ENCODE measurements at places on chromosomes 3 and 15.

GRCh38 chr3:169144731-169145130 lies 518.8 kb downstream of the MECOM start:
- DNase-seq = no peak

- no peak for DNase-seq
Observed at GRCh38 chr3:110576960-110577359, 494.7 kb upstream of the NECTIN3 start.

DNA sequence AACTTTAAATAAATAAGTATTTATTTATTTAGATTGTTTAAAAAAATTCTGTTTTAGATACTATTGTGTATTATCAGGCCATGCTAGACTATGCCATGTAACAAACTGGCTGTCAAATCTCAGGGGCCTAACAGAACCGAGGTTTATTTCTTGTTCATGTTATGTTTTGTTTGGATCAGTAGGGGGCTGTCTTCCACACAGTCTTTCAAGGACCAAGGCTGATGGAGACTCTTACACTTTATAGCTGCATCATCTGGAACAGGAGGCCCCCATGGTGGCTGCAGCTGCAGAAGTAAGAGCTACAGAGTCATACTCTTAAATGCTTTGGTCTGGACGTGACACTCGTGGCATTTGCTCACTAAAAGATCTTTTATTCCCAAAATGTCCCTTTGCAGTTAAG lies 33.0 kb upstream of the ARL14 start:
- no peak for DNase-seq

DNA sequence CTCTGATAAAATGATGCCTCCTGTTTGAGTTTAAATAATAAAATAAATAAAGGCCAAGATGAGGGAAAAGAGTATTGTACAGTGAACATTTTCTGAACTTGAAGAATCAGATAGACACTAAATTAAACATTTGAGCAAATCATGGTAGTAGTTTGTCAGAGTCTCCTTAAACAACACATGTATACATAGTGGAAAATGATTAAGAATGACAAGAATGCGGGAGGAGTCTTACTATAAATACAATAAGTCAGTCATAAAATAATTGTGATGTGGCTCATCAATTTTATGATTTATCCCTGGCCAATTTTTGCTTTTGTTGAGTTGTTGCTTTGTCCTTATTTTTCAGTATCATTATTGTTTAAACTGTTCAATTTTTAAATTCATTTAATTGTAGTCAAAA lies 158.0 kb upstream of the TMC3 start:
- no peak for DNase-seq

GRCh38 chr15:56617628-56618027 lies 115.7 kb downstream of the ZNF280D start:
- DNase-seq = no peak

DNA sequence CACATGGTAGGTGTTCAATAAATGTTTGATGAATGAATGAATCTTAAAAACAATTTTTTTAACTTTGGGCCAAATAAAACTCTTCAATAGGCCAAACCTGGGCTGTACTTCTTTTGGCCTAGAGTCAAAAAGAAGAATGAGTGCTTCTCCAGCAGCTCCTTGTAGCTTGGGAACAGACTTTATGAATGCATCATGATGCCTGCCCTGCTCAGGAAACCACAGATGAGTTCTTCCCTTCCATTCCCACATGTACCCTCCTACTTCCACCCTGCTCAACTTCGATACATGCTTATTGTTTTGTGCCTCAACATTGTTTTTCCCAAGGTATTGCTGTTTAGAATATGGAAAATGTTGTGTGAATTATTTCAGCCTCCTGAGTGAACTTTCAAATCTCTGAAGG lies 87.0 kb downstream of the FILIP1L start:
- no peak for DNase-seq

- no peak for DNase-seq
Observed at GRCh38 chr15:99155961-99156443, 51.1 kb downstream of the SYNM start.

- DNase-seq = no peak
Observed at GRCh38 chr15:48176112-48176511, 2.0 kb downstream of the MYEF2 start.

- no peak for DNase-seq
Observed at GRCh38 chr3:64459711-64460110, 228.1 kb downstream of the ADAMTS9 start.

GRCh38 chr3:105629718-105630117 lies 239.1 kb downstream of the CBLB start:
- no peak for DNase-seq

GRCh38 chr3:48694610-48695392 lies 9.1 kb upstream of the NCKIPSD start:
- DNase-seq = no peak

DNA sequence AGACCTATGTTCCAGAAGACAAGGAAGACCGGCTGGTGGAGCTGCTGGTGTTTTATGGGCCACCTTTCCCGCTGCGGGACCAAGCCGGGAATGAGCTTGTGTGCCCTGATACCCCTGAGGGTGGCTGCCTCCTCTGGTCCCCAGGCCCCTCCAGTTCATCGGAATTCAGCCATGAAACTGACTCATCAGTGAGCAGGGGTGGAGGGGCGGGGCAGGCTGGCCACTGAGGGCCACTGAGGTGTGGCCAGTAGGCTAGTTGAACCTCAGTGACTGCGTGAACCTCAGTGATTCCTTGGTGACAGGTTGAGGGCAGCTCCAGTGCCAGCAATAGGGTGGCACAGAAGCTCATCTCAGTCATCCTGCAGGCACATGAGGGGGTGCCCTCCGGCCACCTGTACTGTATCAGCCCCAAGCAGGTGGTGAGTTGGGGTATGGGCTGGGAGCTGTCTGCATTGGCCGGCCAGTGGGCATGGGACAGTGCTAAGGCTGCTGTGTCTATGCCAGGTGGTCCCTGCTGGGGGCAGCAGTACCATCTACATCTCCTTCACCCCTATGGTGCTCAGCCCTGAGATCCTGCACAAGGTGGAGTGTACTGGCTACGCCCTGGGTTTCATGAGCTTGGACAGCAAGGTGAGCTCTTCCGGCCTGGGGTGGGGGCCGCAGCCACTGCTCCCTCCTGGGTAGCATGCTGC lies 20.3 kb downstream of the ACAA1 start:
- no peak for DNase-seq
